CD4-positive, alpha-beta T cell treated with Interleukin-17A for 1 hour (primary cell): ENCODE measurements at places on chromosomes 1 and 21.
A peak's percentile ranks its signal among the peaks of the same experiment; 100 is the strongest.

GRCh38 chr1:171869097-171869496, 27.8 kb downstream of the DNM3 start:
- DNase-seq, result no peak

- peak; percentile 4 for DNase-seq
Observed at GRCh38 chr1:157878059-157878458, 36.5 kb upstream of the CD5L start.

- no peak for DNase-seq
Observed at GRCh38 chr1:59499943-59500569, 203.2 kb downstream of the FGGY start.

DNA sequence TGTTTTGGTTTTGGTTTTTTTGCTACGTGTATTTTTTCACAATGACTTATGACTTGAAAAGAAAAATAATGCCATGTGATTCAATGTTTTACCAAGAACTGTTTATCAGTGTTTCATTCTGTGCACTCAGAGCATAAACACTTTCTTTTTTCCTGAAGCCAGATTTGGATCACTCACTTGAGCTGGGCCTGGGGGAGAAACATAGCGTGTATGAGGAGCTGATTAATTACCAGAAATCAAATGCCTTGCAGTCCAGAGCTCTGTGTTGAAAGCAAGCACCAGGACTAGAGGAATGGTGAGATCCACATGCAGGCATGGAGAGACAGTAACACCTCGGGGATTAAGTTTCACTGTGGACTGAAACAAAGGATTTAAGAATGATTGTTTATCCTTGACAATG, 642.1 kb upstream of the ADGRL2 start:
- DNase-seq, result no peak

DNA sequence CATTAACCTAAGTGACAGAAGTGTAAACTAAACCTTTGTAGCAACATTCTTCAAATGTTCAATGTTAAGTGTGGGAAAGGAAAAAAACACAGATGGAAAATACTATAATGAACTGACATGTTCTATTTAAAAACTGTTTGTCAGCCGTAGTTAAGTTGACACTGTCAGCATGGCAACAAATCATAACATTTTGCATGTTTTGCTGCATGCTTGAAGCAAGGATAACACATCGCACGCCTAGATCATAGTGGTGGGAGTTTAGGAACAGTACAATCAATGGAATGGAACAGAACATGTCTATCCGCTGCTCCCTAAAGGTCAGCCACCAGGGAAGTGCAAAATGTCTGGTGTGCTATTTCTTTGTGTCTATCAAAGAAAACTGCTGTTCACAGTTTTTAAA, 62.5 kb upstream of the ESRRG start:
- DNase-seq, result no peak

- DNase-seq, result no peak
Observed at GRCh38 chr1:221983444-221983843, 241.6 kb upstream of the DUSP10 start.

DNA sequence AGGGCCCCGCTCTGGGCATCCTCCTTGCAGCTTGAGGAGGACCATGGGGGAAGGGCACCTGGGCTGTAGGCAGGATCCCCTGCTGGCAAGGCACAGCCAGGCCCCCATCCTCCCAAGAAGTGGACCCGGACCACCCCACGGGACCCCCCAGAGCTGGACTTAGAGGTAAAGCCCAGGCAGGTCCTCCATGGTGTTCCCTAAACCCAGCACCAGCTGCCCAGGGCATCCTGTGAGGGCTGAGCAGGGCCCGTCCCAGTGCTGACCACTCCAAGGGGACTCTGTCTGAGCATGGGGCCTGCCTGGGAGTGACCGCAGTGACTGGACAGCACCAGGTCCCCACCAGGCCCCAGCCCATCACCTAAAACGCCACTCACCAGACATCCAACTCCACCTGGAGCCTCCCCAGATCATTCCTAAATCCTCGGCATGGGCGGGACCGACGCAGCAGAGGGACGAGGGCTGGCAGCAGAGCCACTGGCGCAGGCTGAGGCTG, 21.3 kb downstream of the COL6A2 start:
- no peak for DNase-seq

- no peak for DNase-seq
Observed at GRCh38 chr1:192066202-192066601, 92.1 kb upstream of the RGS18 start.

DNA sequence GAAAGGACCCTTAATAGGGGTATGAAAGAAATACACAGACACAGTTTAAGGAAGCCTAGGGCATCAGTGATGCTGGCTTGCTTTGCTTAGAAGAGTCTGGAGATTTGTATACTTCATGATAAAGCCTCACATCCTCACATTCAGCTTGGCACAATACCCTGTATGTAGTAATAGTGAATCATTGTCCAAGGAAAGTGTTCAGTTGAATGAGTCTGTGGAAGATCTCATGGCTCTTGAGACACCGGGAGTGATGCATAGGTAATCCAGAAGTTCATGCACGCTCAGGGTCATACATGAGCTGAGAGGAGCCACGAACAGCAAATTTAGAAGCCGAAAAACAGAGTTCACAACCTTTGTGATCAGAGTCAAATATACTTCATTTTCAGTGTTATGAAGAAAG, 537.2 kb upstream of the TMPRSS15 start:
- no peak for DNase-seq

GRCh38 chr1:4346131-4346530, 308.3 kb upstream of the AJAP1 start:
- DNase-seq, result no peak

- DNase-seq, result peak; percentile 21
Observed at GRCh38 chr1:211606332-211606913, 27.5 kb upstream of the SLC30A1 start.

DNA sequence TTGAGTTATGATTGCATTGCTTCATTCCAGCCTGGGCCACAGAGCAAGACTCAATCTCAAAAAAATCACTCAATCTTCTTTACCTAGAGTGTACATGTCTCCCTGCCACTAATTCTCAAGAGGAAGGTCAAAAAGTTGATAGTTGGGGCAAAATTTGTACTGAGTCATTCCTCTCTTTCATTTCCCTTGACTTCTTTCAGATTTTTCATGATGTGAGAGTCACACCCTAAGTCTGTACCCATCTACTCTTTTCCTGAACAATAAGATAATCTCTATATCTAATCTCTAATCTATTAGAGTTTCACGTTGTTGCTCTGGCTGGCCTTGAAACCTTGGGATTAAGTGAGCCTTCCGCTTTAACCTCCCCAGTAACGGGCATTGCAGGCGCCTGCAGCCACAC, 1.1 kb upstream of the BRDT start:
- DNase-seq, result no peak

GRCh38 chr1:217214551-217214950, 416.3 kb downstream of the GPATCH2 start:
- DNase-seq, result no peak

GRCh38 chr1:39944410-39945112, 10.4 kb upstream of the MFSD2A start:
- no peak for DNase-seq

DNA sequence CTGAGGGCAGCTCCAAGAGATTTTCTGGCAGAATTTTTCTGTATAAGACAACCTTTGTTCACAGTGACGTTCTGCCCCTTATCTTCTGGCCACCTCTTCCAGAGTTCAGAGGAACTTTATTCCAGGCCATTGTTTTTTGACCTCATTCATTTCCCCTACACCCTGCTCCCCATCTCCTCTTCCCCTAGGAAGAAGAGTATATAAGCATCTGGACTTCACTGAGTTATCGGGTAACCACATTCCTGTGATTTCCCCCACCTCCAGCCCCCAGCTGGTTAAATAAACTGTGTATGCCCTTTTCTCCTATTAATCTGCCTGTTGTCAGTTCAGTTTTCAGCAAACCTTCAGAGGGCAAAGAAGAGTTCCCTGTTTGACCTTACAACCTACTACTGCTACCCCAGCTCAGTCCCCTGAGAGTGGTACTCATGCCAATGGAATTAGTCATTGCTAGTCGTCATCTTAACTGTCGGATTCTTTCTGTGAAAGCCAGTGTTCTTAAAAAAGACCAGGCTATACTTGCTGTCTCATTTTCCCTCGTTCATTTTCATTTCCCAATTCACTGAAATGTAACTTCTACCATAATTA, 14.3 kb upstream of the ALG14 start:
- no peak for DNase-seq

GRCh38 chr1:3640121-3640837, 9.6 kb downstream of the WRAP73 start:
- no peak for DNase-seq

GRCh38 chr1:233718057-233718456, 104.2 kb downstream of the KCNK1 start:
- DNase-seq, result no peak

DNA sequence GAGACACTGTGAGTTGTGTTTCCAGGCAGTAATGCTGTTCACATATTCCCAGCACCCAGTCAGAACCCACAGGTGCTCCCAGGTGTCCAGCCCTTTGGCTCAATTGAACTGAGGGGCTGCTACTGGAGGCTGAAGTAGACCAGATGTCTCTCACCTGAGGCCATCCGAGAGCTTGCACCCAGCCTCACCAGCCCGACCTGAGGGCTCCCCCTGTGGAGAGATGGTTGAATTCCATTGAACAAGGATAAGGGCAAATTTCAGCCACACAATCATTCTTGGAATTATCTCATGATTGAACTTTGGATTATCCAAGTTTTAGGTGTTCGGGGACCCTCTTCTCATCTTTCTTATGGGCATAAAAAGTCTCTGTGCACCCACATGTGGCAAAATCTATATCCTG, 52.1 kb downstream of the OBSCN start:
- no peak for DNase-seq

- no peak for DNase-seq
Observed at GRCh38 chr1:161074676-161075368, 5.1 kb upstream of the ARHGAP30 start.

GRCh38 chr1:1040004-1040991, 20.4 kb downstream of the AGRN start:
- peak; percentile 83 for DNase-seq

- DNase-seq, result no peak
Observed at GRCh38 chr21:29680273-29680672, 259.5 kb downstream of the GRIK1 start.

DNA sequence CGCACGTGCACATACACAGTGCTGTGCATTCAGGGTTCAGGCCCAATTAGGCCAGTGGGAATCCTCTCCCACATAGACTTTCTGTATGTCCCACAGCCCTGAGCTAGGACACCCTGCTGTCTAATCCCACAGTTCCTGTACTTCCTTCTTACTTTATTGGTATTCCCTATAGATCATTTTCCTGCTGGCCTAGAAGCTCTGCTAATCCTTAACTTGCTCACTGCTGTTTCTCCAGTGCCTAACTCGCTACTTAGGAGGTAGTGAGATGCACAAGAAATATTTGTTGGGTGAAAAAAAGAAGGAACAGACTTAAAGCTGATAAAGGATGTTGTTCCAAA, 34.1 kb upstream of the FHAD1 start:
- no peak for DNase-seq

DNA sequence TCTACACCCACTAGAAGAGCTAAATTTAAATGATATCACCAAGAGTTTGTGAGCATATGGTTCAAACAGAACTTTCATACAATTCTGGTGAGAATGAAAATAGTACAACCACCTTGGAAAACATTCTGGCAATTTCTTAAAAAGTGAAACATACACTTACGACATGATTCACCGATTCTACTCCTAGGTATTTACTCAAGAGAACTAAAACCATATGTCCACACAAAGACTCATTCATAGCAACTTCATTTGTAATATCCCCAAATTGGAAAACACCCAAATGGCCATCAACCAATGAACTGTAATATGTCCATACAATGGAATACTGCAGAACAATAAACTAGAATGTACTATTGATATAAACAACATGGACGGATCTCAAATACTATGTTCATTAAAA, 51.2 kb upstream of the ADAM30 start:
- DNase-seq, result no peak

GRCh38 chr1:188170411-188170810, 1341.7 kb downstream of the PLA2G4A start:
- DNase-seq, result no peak

DNA sequence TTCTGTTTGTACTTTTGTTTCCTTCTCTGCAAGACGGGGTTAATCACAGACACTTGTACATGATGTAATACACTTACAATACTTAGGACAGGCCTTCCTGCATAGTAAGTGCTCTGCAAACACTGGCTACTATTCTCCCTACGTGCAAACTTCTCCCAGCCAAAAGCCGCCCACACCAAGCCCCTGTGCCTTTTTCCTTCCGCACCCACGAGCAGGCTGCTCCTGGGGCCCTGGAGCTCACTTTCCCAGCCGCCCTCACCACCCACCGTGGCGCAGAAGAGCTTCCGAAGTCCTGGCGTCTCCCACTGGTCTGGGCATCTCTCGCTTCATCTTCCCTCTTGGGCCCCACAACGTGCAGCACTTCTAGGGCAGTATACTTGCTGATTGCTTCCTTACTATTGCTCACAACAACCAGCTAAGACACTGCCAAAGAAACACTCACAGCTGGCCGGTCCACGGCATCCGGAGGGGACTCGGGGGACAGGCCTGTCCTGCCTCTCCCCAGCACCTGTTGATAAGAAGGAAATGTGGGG, 22.5 kb upstream of the GPR157 start:
- DNase-seq, result no peak

DNA sequence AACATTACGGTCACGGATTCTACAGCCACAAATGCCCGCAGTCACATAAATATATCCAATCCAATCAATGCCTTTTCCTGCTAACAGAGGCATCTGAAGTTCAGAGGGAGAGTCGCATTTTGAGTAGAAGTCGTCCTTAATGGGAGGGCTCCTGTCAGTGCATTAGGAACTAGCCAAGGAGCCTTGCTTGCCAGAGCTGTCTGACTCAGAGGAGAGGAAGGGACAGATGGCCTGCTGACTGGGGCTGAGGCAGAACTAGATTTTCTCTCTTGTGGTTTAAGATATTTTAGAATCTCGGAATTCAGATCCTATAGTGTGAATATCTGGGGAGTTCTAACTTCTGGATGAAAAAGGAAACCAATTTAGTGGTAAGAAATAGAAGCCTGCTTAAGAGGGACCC, 10.6 kb downstream of the XKR8 start:
- DNase-seq, result no peak

DNA sequence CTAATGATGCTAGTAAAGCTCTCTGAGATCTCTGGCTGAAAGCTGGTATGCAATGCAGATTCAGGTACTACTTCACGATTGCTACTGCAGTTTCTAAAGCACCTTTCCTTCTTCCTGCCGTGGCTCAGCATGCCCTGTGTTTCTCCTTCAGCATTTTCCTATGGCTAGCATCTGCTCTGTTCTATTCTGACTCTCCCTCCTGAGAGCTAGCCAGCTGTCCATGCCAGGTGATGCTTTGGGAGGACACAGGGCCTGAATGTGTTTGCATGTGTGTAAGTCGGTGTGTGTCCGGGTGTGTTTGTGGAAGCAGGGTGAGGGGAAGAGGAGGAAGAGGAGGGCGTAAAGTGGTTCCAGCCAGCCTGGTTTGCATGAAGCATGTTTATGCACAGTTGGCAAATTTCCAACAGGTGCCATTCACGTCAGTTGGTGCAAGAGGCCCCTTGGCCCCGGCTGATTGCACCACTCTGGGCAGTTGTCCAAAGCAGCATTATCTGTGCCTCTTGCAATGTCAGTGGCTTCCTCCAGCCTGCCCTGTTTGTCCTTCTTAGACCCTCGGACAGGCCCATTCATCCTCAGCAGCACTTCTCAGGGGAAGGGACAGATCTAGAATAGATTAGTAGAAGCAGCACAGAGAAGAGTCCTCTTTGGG, 433.3 kb downstream of the DISC1 start:
- DNase-seq, result no peak
